T-helper 1 cell (primary cell): ENCODE measurements at places on chromosomes 2 and 18.

DNA sequence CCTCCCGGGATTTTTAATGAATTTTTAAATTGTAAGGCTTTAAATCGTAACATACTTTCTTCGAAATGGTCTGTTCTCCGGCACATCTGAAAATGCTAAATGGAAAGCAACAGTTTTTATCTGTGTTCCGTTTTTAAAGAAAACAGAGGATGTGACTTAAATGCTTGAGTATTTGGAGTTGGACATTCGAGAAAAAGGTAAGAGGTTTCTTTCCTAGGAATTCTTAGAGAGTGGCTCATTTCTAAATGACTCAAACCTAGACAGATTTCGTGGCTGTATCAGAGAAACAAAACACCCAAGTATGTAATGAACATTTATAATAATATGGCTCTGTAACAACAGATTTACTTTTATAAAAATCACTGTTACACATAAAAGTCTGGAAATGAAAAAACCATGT is 177.6 kb upstream of the CCDC68 start:
- no peak for DNase-seq

GRCh38 chr2:57516698-57517340 is 529.8 kb upstream of the VRK2 start:
- DNase-seq: no peak

DNA sequence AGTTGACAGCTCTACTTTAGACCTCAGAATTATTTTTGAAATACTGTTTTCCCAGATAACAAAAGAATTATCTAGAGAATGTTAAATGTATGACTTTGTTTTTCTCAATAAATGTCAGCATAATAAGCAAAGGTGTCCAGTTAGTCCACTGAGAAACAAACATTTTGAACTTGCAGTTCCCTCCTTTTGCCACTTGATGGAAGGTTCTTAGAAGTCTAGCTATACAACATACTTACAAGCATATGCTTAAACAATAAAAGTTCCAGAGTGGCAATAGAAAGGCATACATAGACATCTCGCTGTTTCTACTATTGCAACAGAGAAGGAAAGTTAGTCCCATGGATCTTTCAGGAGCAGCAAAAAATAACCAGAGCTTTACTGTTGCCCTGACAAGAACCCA is 11.8 kb downstream of the NDUFA10 start:
- no peak for DNase-seq

DNA sequence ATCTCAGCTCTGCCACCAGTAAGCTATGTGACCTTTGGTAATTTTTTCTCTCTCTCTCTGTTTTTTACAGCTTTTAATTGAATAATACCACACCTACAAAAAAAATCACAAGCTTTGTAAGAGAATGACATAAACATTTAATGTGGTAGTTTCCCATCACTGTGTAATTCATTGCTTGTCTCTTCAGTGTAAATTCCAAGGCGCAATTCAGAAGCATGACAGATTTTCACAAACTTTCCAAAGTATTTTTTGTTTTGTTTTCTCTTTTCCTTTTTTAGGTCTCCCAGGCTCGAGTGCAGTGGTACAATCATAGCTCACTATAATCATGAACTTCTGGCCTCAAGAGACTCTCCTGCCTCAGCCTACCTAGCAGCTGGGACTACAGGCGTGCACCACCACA is 25.0 kb upstream of the PPM1B start:
- no peak for DNase-seq

DNA sequence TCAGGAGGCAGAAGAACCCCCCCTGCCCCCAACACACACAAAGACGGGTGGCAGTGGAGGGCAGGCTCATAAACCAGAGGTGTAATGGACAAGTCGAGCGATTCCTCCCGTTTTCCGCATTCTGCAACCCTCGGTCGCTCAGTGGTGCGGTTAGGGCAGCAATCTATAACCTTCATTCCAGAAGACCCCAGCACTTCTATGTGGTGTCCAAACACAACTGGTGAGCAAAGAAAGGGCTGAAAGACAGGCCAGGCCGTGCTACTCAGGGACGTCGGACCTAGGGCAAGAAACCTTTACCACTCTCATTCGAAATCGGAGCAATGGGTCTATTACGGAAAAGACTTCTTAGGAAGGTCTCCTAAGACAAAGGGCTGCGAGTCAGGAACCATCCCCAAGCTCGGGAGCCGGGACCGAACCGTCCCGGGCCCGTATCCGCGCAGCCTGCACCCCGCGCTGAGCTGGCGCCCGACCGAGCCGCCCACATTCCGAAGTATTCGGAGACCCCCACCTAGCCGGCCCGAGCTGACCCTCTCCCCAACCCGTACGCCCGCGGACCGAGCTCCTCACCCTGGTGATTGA is 568 bp downstream of the ARL5A start:
- peak; percentile 21 for DNase-seq

DNA sequence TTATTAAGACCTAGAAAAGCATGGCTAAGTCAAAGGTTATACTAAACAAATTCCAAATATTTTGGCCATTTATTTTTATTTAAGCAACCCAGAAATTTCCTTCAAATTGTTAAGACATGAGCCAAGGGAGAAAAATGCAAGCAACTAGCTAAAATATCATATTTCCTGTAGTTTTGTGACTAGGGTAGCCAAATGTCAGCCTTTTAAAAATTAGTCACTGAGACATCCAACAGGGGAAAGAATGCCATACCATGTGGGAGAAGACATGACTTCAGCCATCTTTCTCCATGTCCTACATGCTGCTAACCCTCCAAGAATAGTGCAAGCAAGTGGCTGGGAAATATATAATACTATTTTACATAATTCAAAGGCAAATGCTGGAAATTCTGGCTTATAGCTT is 197.9 kb downstream of the DSEL start:
- DNase-seq: no peak

- no peak for DNase-seq
These were observed 1.2 kb downstream of the PPP1CB start for GRCh38 chr2:28752631-28753376.

GRCh38 chr2:172455121-172455515 is 27.7 kb downstream of the ITGA6 start:
- DNase-seq: no peak

DNA sequence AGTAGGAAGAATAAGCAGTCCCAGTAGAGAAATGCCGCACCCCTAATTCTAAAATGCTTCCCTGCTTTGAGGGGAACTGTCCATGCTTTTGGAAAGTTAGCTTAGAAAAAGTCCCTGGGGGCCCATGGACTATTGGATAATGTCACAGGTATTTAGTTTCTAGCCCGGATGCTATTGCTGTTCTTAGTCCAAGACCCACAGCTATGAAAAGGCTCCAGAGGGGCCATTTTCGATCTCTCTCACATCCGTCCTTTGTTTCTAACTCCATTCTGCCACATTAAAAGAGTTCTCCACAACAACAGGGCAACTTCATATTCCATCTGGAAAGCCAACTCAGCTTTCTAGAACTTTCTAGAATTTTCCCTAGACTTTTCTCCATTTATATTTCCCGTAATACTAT is 47.2 kb downstream of the MGAT4A start:
- no peak for DNase-seq

GRCh38 chr2:181146171-181146570 is 165.8 kb downstream of the UBE2E3 start:
- no peak for DNase-seq

GRCh38 chr2:109602617-109603188 is 11.1 kb downstream of the SEPTIN10 start:
- DNase-seq: no peak

DNA sequence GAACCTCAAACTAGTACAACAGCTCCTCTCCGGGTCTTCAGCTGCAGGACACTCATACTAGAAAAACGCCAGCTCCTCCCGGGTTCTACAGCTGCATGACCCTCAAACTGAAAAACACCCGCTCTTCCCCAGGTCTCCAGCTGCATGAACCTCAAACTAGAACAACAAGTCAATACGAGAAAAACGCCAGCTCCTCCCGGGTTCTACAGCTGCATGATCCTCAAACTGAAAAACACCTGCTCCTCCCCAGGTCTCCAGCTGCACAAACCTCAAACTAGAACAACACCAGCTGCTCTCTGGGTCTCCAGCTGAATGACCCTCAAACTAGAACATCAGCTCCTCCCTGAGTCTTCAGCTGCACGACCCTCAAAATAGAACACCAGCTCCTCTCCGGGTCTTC is 315.0 kb upstream of the TFPI start:
- no peak for DNase-seq

GRCh38 chr2:117523711-117524238 is 290.7 kb upstream of the DDX18 start:
- no peak for DNase-seq
